Uterus (tissue), 4 donors: ENCODE measurements at places on chromosomes 1 and 21. TPM values are rescaled to one million over a fixed set of nuclear protein-coding genes. Genes with fewer than 3 reads are reported as not detected.

DCST1 gene
- total RNA-seq, result 3.5 TPM

- no peak for DNase-seq
These were observed 22.7 kb upstream of the LELP1 start for GRCh38 chr1:153180556-153180955.

OR10R2 gene
- total RNA-seq, result not detected

SMCP gene
- total RNA-seq, result not detected

DNA sequence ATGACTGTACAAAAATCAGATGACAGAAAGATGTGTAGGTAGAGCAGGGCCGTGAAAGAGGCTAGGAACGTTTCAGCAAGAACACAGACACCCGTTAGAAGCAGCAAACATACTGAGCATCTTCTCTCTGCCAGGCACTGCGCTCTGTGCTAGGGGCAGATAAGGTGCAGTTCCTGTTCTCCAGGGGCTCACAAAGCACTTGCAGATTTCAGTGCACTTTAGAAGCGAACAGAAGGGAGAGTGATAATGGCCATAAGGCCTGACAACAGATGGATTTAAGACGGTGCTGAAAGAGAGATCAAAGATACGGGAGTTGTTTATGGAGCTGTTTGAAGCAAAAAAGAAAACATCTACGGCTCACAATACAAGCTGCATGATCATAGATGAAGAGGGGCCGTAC lies 200.3 kb upstream of the FOXD3 start:
- no peak for DNase-seq

SHE gene
- 18.5 TPM for total RNA-seq

GRCh38 chr1:165397944-165398343 lies 41.4 kb upstream of the LMX1A start:
- no peak for DNase-seq

TNFRSF8 gene
- 1.3 TPM for total RNA-seq

- DNase-seq, result no peak
These were observed 12.8 kb upstream of the COG2 start for GRCh38 chr1:230629511-230629910.

DNA sequence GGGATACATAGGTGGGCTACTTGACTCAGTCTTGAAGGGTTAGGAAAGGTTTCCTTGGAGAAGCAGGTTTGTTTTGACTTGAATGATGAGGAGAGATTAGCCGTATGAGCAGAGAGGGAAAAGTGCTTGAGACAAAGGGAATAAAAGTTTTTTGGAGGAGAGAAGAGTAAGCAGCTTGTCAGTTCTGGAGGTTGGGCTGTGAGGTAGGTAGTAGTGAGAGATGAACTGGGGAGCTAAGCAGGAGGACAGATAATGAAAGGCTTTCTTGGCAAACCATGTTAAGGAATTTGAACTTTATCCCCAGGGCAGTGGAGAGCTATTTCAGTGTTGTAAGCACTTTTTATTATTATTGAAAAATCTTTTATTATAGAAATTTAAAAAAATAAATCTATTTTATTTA lies 3.6 kb downstream of the OSBPL9 start:
- DNase-seq, result no peak

- DNase-seq, result no peak
These were observed 119.0 kb downstream of the LEPR start for GRCh38 chr1:65539266-65540131.
